ENCODE measurements at places on chromosomes 1 and 21.

GRCh38 chr1:15051882-15052528 lies 101.5 kb upstream of the TMEM51 start:
- DNase-seq, result no peak

- no peak for DNase-seq
Measured at GRCh38 chr1:40039245-40039756, 1.2 kb upstream of the CAP1 start.

GRCh38 chr1:154334079-154335024 lies 9.0 kb downstream of the ATP8B2 start:
- no peak for DNase-seq

DNA sequence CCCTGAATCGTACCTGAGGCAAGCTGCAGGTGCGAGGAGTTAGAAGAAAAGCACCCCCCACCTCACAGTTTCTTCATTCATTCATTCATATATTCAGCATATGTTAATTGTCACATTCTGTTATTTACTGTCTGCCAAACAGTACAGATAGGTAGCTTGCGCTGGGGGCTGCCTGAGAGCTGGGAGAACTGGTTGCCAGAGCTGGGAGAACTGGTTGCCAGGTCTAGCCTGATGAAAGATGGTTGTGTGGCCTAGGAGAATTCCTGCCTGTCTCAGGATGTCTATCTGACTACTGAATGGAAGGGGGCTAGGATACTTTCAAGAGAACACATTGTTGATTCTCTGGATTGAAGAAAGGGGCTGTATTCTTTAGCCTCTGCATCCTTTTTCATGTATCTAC lies 225.9 kb upstream of the POU3F1 start:
- no peak for DNase-seq

DNA sequence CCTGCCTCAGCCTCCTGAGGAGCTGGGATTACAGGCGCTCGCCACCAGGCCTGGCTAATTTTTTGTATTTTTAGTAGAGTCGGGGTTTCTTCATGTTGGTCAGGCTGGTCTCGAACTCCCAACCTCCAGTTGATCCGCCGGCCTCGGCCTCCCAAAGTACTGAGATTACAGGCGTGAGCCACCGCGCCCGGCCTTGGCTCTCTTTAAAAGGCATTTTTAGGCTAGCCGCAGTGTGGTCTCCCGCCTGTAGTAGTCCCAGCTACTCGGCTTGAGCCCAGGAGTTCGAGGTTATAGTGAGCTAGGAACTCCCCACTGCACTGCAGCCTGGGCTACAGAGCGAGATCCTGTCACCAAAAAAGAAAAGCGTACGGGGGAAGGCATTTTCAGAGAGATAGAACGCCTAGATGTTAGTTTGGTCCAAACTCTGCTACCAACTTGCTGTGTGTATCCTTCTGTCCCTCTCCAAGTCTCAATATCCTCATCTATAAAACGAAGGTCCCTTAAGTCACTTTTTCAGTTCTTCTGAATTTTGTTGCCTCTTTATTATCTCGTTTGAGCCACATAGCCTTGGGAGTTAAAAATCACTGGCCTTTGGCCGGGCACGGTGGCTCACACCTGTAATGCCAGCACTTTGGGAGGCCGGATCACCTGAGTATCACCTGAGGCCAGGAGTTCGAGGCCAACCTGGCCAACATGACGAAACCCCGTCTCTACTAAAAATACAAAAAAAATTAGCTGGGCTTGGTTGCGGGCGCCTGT lies 734 bp downstream of the MED18 start:
- no peak for DNase-seq

GRCh38 chr21:16194095-16194787 lies 464.5 kb downstream of the USP25 start:
- DNase-seq, result no peak

- no peak for DNase-seq
Measured at GRCh38 chr1:209797978-209798639, 7.8 kb downstream of the IRF6 start.

DNA sequence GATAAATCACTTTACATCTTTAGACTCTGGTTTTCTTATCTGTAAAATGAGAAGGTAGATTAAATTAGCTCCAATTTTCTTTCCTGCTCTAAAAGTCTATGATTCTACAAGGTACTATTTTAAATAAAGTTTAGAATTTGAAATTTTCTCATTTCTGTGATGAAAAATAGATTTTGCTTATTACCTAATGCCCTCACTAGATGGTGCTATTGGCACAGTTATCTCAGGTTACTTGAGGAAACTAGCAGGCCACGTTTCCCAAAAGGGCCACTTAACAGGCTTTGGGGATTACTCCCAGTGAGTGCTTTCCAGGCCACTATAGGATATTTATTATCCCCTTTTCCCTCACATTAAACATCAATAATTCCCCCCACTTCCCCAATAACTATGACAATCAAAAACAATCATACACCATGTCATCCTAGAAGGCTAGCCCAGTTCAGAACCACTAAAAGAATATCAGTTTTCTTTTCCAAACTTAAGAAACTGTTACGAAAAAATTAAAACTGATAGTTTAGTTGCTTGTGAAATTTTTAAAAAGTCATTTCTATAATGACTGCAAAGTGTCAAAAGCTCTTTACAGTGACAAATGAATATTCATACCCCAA lies 30.6 kb downstream of the OMA1 start:
- peak; percentile 4 for DNase-seq

- DNase-seq, result no peak
Measured at GRCh38 chr1:98044071-98044697, 123.3 kb upstream of the DPYD start.

- no peak for DNase-seq
Measured at GRCh38 chr1:197944485-197944884, 27.3 kb downstream of the LHX9 start.

DNA sequence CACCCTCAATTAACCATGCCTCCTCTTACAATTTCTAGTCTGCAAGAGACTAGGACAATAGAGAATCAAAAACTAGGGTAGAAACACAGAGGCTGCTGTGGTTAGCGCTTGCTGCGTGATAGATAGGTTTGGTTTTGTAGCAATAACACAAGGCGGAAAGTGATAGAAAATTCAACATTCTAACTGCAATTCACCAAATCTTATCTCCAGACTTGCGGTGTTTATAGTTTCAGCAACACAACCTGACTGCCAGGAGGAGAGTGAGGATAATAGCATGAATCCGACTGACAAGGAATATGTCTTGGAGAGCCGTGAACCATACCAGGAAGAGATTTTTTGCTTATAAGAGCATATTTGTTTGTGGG lies 30.7 kb upstream of the IFNAR2 start:
- no peak for DNase-seq

DNA sequence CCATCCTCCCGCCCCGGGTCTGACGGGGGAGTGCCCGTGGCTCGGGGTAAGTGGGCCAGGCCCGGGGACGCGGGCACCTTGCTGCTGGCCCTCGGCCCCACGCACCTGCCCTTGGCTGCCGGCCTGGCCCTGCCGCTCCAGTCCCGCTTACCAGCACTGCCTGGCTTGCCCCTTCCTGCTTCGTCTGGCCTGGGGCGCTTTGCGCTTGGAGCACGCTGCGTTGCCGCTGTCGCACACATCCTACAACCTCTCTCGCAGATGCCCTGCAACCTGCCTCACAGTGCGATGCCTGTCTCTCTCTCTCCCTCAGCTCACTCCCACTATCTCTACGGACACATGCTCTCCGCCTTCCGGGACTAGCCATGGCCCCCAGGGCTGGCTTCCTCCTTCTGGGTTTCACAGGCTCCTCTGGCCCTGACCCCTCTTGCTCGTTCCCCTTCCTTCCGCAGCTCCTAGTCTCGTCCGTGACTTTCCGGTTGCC lies 9.7 kb downstream of the MYOG start:
- no peak for DNase-seq

DNA sequence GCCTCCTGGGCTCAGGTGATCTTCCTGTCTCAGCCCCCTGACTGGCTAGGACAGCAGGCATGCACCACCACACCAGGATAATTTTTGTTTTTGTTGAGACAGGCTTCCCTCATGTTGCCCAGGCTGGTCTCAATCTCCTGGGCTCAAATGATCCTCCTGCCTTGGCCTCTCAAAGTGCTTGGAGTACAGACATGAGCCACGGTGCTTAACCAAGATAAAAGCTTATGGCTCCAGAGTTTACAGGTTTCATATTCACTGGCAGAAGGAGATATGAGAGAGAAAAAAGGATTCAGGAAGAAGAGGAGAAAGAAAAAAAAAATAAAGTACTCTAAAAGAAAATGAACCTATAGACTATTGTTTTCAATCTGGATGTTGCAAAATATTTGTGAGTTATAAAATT lies 748.8 kb upstream of the NCAM2 start:
- no peak for DNase-seq

- DNase-seq, result no peak
Measured at GRCh38 chr1:222084996-222085395, 343.1 kb upstream of the DUSP10 start.

DNA sequence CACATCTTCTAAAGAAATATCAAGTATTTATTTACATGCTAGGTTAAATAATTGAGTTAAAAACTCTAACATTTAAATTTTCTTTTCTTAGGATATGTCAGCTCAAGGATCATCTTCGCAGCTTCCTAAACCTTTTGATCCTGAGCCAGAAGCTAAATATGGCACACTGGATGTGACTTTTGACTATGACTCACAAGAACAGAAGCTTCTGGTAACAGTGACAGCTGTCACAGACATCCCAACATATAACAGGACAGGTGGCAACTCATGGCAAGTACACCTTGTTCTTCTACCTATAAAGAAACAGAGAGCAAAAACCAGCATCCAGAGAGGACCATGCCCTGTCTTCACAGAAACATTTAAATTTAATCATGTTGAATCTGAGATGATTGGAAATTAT lies 132.7 kb upstream of the SERTAD4 start:
- DNase-seq, result no peak

- DNase-seq, result no peak
Measured at GRCh38 chr1:214546084-214546483, 5.3 kb downstream of the PTPN14 start.

- DNase-seq, result no peak
Measured at GRCh38 chr1:161801955-161802354, 35.8 kb downstream of the ATF6 start.

DNA sequence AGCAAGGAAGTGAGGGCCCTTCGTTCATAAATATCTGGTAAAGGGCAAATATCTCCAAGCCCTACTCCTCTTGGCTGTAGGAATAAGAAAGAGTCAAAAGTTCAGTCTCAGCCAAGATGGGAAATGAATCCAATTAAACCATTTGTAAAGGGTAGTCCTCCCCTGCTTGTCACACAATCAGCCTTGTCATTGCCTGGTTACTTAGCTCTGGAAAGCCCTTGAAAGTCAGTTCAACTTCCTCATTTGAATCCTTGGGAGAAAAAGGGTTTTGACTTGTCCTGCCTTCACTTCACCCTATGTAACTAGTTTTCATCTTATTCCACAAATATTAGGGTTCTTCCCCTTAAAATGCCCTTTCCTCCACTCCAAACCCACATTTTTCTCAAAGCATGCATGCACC lies 100.0 kb downstream of the ELAVL4 start:
- DNase-seq, result no peak

DNA sequence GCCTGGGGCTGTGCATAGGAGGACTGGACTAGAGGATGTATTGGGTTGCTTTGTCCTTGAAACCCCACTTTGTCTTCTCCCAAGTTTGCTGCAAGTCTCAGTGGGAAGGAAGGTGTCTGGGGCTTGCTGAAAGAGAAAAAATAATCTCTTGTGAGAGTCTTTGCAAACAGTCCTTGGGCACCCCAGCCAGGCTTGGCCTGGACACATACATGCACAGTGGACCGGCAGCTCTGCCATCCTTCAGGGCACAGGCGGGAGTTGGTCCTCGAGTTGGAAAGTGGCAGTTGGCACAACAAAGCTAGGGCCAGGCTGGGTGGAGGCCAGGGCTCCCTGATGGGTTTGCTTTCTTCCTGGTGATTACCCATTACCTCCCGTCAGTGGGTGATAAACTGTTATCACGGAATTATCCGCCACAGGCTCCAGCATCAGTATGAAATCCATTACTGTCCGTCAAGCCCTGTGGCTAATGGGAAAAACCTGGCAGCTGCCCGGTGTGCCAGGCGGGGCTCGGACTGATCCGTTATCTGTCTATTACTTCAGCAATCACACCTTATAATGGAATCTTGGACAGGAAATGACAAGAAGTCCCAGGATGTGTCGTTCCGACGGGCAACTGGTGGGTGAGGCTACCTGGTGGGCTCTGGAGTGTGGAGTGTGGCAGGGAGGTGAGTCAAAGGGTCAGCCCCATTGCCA lies 265.7 kb downstream of the GRIK3 start:
- DNase-seq, result no peak

DNA sequence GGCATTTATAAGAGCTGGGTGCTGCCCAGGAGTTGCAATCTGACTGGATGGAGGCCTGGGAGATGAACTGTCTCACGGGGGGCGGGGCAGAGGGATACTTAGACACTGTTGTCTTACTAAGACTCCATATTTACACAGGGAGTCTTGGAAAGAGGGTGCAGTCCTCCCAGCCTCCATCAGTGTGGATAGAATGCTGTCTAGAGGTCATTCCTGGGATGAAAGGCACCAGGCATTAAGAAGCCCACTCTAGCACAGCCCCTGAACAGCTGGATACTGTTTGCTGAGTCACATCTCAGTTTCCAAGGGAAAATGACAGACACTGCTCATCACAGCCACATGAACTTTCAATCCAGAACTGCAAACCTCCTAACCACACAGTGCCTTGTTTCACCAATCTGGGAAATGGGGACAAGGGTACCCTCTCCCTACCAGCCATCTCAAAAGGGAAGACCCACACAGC lies 43.3 kb downstream of the SSBP3 start:
- DNase-seq, result no peak

- DNase-seq, result no peak
Measured at GRCh38 chr1:6270401-6270800, 9.5 kb upstream of the GPR153 start.

GRCh38 chr1:172277989-172278388 lies 142.5 kb upstream of the C1orf105 start:
- DNase-seq, result no peak

DNA sequence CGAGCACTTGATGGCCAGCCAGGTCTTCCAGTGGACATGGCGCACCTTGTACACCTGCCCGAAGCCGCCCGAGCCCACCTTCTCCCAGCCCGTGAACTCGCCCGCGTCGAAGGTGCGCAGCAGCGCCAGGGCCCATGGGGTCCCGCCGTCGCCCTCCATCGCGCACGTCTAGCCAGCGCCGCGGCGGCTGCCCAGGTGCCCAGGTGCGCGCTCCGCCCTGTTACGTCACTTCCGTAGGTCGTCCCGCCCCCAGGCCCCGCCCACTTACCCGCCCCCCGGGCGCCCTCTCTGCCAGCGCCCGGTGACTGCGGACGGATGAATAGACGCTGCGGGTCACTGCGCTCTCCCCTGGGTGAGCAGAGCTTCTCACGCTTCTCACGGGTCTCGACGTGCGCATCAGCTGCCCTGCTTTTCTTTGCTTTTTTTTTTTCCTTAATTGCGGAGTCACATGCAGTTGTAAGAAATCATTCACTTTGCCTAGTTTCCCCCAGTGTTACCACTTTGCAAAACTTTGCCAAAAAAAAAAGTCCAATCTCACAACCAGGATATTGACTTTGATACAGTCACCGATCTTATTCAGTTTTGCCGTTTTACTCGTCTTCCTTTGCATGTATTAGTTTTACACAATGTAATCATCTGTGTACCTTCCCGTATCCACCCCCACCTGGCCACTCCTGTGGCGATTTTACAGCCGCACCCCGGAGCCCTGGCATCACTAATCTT lies at the start of gene RIPK4:
Gene RIPK4 (minus strand): TSS at position 170 of the 723 bp plus-strand sequence. CDS start 11 bp downstream, at position 159.
- DNase-seq, result peak; percentile 84

All from 8988T (cell line).